RPMI8226 (cell line): ENCODE measurements at places on chromosomes 12 and 14.

- DNase-seq: no peak
Observed at GRCh38 chr14:100302616-100303015, 3.6 kb downstream of the SLC25A29 start.

DNA sequence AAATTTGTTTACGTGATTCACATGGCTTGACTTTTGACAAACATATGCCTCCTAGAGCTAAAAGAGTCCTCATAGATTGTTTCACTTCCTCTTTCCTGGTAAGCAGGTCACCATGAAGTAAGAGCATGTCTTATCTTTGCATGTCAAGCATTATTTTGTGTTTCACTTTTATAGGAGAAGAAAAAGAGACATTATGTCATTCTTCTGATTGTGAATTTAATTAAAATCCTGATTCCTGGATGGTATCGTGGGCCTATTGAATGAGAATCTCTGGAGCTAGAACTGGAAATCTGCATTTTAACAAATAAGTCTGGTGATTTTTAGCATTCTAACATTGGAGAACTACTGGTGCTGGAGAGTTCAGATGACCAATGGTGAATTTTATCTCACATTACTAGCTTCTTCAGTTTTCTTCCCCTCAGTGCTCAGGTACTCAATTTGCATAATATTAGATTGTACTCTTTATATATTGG lies 218.6 kb upstream of the ATP2B1 start:
- DNase-seq: peak; percentile 75

DNA sequence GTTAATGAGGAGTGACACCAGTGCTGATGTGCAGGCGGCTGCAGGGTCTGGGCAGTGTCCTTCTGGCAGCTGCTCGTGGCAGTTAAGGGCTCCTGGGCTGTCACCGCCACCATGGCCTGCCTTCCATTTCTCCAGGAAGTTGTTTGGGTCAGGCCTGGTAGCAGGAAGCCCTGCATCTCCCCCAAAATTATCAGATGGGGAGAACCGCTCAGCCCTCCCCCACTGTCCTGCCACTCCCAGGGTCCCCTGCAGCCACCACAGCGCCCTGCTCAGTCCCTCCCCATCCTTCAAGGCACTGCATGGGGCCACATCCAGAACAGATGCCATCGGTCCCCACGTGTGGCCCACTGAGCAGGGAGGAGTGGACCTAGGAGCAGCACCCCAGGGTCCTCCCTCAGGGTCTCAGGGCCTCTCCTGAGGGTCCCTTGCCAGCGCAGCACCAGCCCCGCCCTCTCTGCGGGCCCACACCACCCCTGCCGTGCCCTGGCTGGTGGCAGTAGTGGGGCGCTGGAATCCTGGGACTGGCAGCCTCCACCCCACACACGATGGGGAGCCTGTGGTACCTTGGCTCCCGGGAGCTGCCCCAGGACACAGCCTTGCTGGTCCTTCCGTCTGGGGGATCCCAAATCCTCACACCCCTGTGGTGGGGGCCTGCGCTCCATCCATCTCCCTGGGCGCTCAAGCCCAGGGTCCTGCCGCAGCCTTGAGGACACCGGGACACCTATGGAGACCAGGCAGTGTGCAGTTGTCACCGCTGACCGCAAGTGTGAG lies 10.3 kb upstream of the AMN start:
- DNase-seq: no peak

DNA sequence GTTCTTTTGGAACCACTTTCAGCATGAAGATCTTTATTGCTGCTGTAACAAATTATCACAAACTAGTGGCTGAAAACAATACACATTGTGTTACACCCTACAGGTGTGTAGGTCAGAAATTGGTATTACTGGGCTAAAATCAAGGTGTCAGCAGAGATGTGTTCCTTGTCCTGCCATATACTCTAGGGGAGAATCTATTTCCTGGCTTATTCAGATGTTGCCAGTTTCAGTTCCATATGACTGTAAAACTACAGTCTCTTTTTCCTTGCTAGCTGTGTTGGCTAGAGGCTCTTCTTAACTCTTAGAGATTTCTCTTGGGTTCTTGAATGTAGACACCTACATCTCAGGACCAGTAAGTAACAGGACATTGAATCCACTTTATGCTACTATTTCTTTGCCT lies 215.6 kb upstream of the PPFIA2 start:
- DNase-seq: peak; percentile 37

DNA sequence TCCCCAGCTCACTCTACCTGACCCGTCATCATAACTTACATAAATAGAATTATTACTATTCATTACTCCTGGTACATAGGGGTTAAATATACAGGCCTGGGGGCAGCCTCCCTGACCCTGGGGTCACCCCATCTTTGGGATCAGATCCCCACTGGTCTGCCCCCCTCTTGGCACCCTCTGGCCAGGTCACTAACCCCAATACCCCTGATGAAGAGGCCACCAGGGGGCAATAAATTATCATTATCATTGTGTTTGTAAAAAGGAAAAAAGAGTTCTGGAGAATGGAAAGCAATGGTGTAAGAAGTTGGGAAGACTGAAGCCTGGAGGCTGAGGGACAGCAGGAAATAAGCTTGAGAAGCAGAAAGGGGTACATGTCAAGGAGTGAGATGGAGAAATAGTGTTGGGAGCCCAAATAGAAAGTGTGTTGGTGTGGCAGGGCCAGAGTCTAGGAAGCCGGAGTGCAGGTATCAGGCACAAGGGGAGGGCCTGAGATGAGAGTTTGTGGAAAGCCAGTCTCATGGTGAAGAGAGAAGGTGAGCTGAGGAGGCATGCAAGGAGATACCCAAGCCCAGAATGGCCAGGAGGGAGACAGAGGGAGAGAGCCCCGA lies 6.1 kb upstream of the AAAS start:
- DNase-seq: no peak

DNA sequence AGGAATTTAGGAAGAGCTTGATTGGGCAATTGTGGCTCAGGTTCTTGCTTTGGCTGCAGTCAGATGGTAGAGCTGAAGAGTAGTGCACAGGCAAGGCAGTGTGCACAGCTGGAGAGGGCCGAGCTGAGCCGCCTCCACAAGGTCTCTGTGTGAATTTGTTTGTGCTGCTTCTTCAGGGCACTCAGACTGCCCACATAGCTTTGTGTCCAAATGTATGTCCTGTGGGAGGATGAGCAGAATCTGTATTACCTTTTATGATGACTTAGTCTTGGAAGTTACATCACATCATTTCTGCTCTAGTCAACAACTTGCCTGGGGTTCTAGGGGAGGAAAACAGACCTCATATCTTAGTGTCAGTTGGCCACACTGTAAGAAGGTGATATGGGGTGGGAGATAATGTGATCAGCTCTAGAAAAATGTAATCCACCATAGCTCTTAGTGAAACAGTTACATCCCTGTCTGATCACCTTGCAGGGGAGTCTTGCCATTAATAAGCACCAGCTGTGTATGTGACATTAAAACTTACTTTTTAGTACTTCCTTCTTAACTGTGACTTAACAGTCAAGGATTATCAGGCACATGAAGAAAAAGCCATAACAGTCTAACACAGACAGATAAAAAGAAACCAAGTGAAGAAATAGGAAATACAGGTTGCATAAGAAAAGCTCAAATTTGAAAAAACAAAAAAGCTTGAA lies 53.4 kb downstream of the RCOR1 start:
- DNase-seq: no peak

DNA sequence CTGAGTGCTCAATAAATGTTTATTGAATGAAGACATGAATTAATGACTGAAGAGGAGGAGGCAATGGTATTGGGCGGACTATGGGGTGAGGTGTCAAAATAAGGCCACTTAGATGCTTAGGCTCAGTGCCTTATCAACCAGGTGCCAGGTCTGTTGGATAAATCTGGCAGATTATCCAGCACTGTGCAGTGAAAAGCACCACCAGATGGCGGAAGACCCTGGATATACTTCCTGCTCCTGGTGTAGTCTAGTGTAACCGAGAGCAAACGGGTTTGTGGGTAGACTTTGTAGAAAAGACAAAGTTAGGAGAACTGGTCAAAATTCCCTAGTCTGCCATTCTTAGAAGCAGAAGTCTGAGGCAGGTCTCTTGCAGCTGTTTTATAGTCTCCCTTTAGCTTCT lies 306.3 kb downstream of the ATP23 start:
- DNase-seq: peak; percentile 3

DNA sequence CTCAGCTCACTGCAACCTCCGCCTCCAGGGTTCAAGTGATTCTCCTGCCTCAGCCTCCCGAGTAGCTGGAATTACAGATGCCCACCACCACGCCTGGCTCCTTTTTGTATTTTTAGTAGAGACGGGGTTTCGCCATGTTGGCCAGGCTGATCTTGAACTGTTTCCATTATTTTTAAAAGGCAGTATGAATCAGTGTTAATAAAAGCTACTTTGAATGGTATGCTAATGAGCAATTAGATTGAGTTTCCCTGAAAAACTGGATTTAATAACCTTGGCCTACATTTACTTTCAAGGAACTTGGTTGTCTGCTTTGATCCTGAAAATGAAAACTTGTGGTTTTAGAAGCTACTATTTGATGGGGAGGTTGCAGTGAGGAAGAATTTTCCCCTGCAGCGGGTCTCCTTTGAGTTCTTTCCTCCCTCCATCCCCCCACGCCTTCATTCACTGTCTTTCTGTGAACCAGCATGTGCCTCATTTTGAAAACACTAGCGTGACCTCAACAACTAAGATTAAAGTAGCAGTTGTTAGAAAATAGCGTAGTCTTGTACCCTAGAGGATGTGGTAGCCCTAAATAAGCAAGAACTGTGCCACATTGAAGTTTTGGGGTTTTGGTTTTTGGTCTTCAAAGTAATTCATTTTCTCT lies 17.8 kb upstream of the RPS6KA5 start:
- no peak for DNase-seq

DNA sequence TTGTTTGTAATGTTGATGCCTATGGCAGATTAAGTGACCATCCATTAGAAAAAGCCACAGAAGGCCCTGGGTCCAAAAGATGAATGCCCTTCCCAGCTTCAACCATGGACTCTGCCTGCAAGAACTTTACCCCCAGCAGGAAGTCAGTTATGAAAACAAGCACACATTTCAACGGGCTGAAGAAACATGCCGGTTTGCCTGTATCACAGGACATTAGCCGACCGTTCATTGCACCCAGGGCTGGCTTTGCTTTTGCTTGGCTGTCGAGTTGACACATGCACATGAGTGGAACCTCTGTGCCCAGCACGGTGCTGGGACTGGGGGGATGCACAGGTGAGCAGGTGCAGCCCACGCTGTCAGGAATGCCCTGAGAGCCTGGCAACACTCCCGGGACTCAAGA lies 1087.0 kb downstream of the BCL11B start:
- no peak for DNase-seq

- no peak for DNase-seq
Observed at GRCh38 chr12:124928912-124929530, 14.6 kb upstream of the UBC start.

DNA sequence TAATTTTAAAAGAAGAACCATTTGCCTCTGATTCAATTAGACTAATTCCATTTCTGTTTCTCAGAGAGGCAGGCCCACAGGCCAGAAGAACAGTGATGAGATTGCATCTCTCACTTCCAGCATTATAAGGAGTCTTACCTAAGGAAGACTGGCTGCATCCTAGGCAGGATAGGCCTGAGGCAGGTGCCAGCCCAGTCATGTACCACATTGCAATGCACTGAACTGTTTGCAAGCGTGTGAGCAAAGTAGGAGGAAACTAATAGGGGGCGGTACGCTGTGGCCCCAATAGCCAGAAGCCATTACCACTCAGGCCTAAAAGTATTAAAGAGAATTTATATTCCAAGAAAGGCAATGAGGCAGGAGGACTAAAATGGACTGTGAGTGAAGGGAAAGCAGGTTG lies 12.1 kb upstream of the CNIH1 start:
- DNase-seq: no peak

GRCh38 chr12:29234552-29234951 lies 85.5 kb downstream of the FAR2 start:
- no peak for DNase-seq

DNA sequence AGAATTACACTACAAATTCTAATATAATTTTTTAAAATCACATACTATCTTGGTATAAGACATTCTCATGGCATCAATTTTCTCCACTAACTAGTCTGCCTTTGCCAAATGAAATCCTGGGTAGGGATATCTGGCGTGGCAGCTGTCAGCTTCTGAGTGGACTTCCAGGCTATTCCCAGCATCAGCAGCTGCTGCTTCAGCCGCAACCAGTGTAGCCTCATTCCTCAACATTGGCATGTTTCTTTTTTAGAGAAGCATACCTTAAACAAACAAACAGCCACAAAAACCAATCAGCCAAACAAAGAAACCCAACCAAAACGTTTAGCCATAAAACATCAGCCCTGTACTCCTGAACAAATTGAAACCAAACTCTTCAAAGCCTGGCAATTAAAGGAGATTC lies 235.8 kb downstream of the SSPN start:
- DNase-seq: no peak

- no peak for DNase-seq
Observed at GRCh38 chr14:104226421-104227383, 88.3 kb downstream of the KIF26A start.

- DNase-seq: no peak
Observed at GRCh38 chr12:52829986-52830770, 3.9 kb downstream of the KRT79 start.

GRCh38 chr14:94370524-94370910 lies 17.9 kb downstream of the SERPINA1 start:
- no peak for DNase-seq

DNA sequence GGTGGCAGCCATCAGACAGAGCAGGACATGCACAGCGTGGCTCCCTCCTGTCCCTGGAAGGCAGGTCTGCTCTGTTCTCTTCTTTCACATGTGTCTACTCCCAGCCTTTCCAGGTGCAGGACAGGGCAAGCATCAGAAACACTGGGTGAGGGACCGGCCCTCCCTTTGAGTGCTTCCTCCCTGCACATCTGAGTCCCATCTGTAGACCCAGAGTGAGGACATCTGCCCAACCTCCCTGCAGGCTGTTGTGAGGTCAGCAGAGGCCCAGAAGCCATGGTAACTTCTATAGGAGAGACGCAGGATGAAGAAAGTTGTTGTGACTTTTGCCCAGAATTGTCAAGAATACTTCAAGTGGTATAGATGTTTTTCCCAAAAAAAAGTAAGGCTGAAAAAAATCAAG lies 282.7 kb downstream of the CACNA1C start:
- DNase-seq: peak; percentile 4

- no peak for DNase-seq
Observed at GRCh38 chr12:24955389-24955788, 6.5 kb upstream of the BCAT1 start.

GRCh38 chr12:47811581-47812484 lies 7.9 kb downstream of the HDAC7 start:
- DNase-seq: no peak

DNA sequence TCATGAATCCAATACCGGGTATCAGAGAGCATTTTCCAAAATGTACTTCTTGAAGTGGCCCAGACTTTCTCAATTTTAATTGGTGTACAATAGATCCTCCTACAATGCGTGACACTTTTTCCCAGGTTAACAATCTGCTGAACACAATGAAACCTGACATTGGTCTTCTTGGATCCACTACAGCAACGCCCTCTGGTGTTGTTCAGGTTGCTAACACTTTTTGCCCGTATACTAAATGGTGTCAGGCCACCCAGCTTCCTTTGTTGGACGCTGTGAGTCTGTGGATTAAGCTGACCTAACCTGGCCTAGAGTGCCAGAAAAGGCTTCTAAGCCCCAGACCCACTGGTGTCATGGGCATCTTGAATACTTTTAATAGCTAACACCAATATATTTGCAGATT lies 89.2 kb downstream of the KCNK10 start:
- DNase-seq: peak; percentile 5

GRCh38 chr12:79850610-79851299 lies 84.1 kb downstream of the PPP1R12A start:
- no peak for DNase-seq

GRCh38 chr12:121167232-121167820 lies 34.6 kb downstream of the P2RX7 start:
- DNase-seq: no peak
